NCI-H774 (cell line): ENCODE measurements at places on chromosomes 3 and 15.

- no peak for DNase-seq
These were observed 72.6 kb downstream of the SAMMSON start for GRCh38 chr3:70072180-70072579.

- DNase-seq: no peak
These were observed 218.4 kb upstream of the MLF1 start for GRCh38 chr3:158352551-158352950.

DNA sequence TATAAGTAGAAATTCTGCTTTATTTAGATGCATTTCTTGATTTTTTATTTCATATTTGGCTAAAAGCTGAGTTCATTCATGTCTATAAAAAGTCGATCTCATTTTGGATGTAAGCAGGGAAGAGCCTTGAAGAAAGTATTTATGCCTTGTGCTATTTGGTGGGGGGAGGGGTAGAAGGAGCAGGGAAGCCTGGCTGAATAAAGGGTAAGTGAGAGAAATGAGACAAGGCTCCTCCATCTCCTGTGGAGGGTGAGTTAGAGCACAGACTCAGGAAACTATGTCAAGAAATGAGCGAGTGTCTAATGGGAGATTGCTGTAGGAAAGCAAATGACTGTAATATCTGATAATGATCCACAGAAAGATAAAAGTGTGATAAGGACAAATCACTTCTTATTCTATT, 121.8 kb upstream of the ATP11B start:
- DNase-seq: no peak

DNA sequence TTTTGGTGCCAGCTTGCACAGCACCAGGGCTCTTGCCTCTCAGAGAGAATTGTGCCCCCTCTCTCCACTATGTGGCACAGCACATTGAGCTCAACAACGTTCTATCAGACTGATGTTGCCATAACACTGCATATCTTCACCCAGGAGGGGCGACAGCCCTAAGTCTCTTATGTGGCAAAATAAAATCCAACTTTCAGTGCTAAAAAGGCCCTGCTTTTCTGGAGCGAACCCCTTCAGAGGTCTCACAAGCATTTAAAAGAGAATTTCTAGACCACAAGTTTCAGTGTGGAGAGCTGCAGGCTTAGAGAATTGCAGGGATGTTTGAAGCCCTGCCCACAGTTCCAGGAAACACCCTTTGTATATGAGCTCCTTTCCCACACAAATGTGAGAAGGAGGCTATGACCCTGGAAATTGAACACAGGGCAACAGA, 85.5 kb downstream of the LIPC start:
- DNase-seq: no peak

- no peak for DNase-seq
These were observed 10.5 kb downstream of the ANXA2 start for GRCh38 chr15:60387321-60387720.

DNA sequence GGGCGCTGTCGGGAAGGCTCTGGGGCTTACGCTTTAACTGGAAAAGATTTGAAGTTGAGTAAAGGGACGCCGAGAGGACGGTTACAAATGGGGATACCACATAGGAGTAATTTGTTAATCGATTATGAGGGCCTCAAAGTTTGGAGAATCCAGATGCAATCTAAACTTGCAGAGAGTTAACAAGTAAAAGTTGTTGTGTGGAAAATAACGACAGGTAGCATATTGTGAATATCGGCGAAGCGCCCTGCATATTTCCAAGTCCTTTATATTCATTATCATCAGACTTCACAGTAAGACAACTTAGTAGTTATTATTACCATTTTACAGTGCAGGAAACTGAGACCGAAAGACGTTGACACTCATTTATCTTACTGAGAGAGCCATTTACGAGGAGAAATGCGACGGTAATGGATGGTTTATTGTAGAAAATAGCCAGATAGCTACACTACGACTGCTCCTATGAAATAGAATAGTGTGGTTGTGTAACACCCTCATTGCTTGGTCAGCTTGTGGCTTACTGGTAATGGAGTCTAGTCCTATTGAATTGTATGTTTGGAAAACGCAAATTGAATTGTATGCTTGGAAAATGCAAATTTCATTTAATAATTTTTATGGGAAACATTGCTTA, 700 bp downstream of the MKRN2 start:
- no peak for DNase-seq

GRCh38 chr3:155870133-155870944, at the start of gene GMPS:
GMPS (plus strand) TSS chr3:155870650; CDS start chr3:155870871, 221 bp downstream.
- peak; percentile 98 for DNase-seq

DNA sequence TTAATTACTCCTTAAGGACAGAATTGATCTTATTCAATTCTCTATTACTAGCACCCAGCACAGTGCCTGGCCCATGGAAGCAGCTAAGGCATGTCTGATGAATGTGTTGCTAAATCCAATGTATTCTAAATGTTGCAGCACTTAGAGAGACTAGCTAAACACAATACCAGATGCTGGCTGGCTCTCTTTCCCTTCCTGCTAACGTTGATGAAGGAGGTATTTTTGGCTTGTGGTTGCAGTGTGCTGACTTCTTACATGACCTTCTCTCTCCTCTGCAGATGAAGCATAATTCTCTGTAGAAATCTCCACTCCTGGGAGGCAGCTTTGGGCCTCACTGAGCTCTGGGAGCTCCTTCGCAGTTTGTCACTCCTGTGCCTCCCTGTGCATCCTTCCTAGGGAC, 183.6 kb downstream of the PEX5L start:
- no peak for DNase-seq

DNA sequence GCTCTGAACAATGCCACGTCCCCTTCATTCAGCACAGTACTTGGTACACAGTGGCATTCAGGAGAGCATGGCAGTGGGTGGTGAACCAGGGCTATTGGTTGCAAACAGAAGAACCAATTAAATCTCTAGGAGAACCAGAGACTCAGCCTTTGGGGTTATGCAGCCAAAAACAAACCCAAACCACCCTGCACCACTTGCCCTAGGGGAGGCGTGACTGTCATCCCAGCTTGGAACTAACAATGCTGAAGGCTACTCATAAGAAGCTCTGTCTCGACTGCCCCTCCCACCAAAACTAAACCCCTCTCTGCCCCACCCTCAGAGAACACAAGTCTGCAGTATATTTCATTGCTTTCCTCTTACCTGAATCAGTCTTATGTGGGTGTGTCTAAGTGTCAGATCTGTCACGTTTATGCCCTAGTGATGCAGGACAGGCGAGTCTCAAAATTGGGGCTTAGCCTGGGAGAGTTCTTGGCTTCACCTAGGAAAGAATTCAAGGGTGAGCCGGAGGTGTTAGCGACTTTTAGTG, 15.2 kb upstream of the KLHL40 start:
- DNase-seq: no peak

GRCh38 chr3:10565814-10566213, 60.4 kb upstream of the ATP2B2 start:
- DNase-seq: no peak

DNA sequence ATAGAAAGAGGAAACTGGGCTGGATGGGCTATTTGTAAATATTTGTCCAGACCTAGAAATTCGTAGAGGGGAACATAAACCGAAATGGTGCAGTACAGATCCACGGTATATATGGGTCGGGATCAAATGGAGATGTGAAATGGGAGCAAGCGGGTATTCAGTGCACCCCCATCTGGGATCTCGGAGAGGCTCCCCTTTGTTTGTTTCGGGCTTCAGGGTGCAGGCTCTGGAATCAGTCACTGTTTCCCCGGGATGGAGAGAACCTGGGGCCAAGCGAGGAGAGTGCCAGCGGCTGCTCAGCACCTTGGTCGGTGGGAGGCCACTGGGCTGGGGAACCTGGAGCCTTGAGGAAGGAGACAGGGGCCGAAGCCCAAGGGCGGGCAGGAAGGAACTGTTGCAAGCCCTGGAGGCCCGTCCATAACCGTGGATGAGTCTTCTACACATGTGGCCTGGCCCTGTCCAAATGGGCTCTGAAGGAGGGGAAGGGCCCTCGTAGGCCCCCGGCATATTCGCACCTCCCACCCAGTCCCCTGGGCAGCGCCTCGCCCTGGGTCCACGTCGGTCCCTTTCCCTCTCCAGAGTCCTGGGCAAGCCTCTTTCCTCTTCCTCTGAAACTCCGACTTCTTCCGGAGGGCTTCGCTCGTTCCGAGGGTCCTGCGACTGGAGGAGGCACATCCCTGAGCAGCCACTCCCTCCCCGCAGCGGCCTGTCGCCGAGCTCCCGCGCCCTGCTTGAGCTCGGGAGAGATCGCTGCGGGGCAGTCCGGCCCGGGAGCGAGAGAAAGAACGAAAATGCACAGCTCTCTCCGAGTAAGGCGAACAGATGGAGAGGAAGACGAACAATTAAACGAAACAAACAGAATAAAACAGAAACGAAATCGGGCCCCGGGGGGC, 3.0 kb downstream of the ISL2 start:
- DNase-seq: no peak

GRCh38 chr3:16516695-16517481, 3.4 kb upstream of the RFTN1 start:
- DNase-seq: no peak

DNA sequence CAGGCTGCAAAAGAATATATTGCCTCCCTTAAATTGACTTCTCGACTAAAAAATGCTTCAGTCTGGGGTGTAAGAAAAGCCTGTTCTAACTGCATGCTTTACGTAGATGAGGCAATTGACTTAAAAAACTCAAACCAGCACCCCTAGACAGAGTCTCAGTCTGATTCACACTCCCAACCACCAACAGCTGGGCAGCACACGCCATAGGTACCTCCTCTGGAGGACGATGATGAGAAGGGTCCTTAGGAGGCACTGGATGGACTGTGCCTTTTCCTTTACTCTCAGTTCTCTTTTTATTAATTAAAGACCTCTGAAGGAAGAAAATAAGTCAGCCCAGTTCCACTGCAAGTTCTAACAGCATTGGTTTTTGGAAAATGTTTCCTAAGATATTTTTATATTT, 175.0 kb downstream of the PDZRN3 start:
- no peak for DNase-seq

- no peak for DNase-seq
These were observed 830 bp downstream of the SEMA4B start for GRCh38 chr15:90201944-90202375.

DNA sequence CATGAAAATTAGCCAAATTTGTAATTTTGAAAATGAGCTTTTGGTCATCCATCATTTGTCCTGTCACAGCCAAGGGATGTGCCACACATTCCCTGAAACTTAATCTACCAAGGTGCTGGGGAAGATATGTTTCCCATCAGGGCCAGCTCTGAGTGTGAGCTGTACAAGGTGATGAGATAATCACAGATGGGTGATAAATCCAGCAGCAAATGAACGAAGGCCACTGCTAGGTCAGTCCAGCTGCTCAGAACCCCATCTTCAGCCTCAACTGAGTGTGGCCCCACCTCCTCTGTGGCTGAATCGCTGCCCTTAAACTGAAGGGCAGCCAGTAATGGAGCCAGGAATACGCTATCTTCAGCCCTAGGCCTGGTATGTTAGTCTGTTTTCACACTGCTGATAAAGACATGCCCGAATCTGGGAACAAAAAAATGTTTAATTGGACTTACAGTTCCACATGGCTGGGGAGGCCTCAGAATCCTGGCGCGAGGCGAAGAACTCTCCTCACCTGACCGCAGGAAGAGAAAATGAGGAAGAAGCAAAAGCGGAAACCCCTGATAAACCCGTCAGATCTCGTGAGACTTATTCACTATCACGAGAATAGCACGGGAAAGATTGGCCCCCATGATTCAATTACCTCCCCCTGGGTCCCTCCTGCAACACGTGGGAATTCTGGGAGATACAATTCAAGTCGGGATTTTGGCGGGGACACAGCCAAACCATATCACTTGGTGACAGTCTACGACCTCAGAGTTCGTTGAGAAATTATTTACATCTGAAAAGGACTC, 553.0 kb downstream of the NTRK3 start:
- no peak for DNase-seq

DNA sequence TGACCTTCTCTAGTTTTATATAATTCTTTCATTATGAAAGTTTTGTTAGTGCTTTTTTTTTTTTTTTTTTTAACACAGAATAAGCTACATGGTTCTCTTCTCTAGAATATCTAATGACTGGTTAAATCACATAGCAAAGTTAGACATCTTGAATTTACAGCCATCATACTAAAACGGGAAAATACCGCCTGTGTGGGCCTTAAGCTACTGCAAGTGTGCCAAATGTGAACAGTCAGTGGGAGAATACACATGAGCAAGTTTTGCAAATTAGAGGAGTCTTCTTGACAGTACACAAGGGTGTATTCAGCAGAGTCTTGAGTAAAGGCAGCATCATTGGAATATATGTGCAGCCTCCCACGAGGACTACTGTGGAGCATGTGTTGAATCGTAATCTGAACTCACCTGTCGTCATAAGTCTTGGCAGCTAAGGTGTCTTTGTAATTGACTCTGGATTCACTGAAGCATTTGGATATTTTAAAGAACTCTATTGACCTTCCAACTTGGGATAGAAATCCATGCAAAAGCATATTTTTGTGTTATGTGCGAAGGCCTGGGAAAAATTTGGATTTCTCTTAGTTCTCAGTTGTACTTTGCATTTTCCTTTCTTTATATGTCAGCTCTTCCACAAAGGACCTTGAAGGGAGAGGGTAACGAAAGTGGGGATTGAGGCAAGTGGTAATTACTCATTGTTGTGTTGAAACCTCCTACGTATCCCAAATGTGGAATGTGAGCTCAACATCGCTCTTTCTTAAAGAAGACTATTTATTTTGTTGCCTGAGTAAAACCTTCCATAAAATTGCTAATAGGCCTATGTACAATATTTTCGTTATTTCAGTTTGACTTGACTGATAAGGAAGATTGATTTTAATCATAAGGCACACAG, 117.4 kb downstream of the ATG7 start:
- DNase-seq: no peak

- DNase-seq: no peak
These were observed 2.9 kb downstream of the TIMP4 start for GRCh38 chr3:12155828-12156227.

DNA sequence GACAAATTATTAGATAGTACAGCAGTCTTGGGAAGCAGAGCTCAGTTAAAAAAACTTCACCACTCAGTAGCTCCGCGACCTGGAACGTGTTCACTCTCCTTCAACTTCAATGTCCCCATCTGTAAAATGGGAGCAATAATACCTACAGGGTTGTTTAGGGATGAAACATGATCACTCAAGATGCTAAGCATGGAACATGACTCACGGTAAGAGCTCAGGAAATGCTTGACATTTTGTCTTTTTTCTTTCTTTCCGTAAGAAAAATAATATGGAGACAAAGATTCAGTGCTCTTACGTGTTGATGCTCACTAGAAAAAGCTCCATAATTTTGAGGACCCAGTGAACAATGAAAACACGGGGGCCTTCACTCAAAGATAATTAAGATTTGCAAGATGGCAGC, 606.7 kb upstream of the MDFIC2 start:
- no peak for DNase-seq

DNA sequence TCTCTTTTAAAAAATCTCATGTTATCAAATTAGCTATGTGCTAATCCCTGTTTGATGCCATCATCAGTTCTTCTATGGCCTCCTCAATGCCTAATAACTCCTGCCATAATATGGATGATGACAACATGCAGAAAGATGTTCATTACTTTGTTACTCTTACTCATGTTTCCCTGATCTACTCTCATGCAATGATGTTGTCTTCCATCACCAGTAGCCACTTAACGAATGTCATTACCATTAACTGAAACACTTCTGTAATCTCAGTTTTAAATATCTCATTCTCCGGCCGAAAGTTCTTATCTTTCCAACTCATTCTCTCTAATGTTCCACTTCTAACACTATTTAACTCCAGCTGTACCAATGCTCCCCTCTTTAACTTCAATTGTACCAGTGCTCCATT, 1187.7 kb downstream of the OTOL1 start:
- no peak for DNase-seq
